Chondrocyte (in vitro differentiated cells): ENCODE measurements at places on chromosomes 13 and 19. TPM values are rescaled to one million over a fixed set of nuclear protein-coding genes. Genes with fewer than 3 reads are reported as not detected.

- H3K4me1 ChIP-seq: no peaks in the 10 kb centered on the region
- DNase-seq: no peak
- H3K36me3 ChIP-seq: no peaks in the 10 kb centered on the region
- H3K27me3 ChIP-seq: peaks cover 14% of the 10 kb centered on the region
- no peak overlapping the region for H3K27ac ChIP-seq
- H3K4me3 ChIP-seq: no peak overlapping the region
Observed at GRCh38 chr13:46866150-46866549, 30.7 kb downstream of the HTR2A start.

The ZNF229 gene
- 3.5 to 5.6 TPM (median 3.7 TPM) in 3 replicates for total RNA-seq

- H3K4me1 ChIP-seq: no peaks in the 10 kb centered on the region
- H3K27me3 ChIP-seq: peaks cover 15% of the 10 kb centered on the region
- no peak for DNase-seq
- H3K27ac ChIP-seq: no peak overlapping the region
- no peaks in the 10 kb centered on the region for H3K36me3 ChIP-seq
Observed at GRCh38 chr19:57310792-57311191, 9.5 kb upstream of the ZNF543 start.

DNA sequence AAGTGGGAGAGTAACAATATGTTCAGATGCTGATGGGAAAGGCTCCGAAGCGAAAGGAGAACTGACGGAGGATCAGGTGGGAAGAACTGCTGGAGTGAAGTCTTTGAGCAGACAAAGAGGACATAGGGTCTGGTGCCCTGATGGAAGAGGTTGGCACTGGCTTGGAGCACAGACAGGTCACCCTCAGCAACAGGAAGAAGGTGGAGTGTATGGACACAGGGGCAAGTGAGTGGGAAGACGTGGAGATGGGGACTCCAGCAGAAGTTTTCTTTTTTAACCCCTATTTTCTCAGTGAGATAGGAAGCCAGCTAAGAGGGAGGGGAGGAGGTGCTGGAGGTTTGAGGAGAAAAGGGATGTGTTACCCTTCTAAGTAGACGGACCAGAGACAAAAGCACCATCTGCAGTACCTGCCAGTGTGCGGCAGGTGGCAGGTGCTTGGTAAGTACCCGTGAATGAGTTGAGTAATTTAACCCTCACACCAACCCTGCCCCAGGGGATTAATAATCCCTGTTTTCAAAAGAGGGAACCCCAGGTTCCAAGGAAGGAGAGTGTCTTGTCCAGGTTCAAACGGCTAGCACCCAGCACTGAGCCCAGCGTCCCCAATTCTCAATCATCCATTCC lies 11.2 kb downstream of the HAS1 start:
- H3K27ac ChIP-seq: no peak overlapping the region
- no peak overlapping the region for H3K4me3 ChIP-seq
- H3K27me3 ChIP-seq: peaks cover 14% of the 10 kb centered on the region
- no peak for DNase-seq
